Esophagus muscularis mucosa (tissue), 4 donors: ENCODE measurements at places on chromosomes 11 and 22.

DNA sequence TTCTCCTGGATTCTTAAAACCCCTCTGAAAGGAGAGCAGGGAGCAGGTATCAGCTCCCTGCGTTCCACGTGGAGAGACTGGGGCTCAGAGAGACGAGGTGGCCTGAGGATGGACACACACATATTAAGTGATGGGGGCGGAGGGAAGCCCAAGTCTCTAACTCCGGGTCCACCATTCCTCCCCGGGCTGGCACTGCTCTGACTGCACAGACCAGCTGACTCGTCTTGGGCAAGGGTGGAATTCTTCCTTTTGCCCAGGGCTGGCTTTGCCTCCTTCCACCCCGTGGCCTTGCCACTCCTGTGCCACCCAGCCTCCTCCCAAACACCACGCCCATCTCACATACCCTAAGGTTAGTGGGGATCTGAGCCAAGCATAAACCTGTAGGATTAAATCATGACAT lies 65.0 kb downstream of the BUD13 start:
- no peaks in the 10 kb centered on the region for H3K4me1 ChIP-seq
- no peaks in the 10 kb centered on the region for H3K36me3 ChIP-seq
- peaks cover 58% of the 10 kb centered on the region for H3K27me3 ChIP-seq
- no peak overlapping the region for H3K27ac ChIP-seq

DNA sequence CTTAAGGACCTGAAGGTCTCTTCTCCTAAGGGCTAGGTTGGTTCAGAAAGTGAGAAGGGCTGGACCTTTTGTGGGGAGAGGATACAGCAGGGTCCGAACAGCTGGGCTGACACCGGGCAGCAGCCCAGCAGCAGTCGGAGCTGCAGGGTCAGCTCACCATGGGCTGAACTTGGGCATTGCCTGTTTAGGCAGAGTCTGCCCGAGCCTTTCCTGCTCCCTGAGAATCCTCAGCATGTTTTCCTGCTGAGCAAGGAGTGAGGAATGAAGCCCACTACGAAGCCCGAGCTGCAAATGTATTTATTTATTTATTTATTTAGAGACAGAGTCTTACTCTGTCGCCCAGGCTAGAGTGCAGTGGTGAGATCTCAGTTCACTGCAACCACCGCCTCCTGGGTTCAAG lies 83.9 kb downstream of the PTPRJ start:
- no peak overlapping the region for H3K4me3 ChIP-seq
- H3K4me1 ChIP-seq, result peaks cover 15% of the 10 kb centered on the region
- no peaks in the 10 kb centered on the region for H3K27me3 ChIP-seq
- no peaks in the 10 kb centered on the region for H3K36me3 ChIP-seq

DNA sequence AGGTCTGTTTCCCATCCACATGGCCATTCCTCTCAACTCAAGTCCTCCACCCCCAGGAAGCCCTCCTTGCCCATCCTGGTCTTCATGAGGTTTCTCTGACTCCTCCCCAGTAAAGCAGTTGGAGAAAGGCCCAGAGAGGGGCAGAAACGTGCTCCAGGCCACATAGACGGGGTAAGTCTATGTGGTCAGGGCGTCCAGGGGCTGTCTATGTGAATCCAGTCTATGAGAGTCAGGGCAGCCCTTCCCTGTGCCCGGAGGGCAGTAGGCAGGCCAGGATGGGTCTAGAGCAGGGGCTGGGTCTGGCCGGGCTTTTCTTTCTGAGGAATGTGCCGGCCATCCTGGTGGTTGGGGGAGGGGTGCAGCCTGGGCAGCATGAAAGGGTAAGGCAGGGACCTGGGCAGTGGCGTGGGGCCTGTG lies 11.7 kb downstream of the GUCD1 start:
- H3K4me3 ChIP-seq, result no peak overlapping the region
- DNase-seq, result no peak
- no peak overlapping the region for H3K27ac ChIP-seq
- peaks cover 44% of the 10 kb centered on the region for H3K4me1 ChIP-seq
- H3K36me3 ChIP-seq, result peaks cover 91% of the 10 kb centered on the region
- no peaks in the 10 kb centered on the region for H3K27me3 ChIP-seq

DNA sequence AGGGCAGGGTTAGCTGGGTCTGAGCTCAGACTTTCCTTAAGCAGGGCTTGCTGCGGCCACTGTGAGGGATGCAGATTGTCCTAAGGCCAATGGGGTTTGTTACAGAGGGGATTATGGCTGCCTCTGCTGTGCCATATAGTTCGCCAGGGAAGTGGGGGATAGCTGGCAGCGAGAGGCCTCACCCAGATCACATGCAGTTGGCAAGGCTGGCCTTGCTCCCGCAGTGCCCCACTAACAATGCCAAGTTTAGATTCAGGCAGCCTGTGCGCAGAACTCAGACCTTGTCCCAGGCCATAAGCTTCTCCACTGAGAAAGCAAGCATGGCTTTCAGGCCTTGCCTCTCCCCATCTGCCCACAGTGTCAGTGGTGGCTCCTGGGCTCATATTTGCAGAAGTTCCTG lies 4.7 kb upstream of the APOL2 start:
- no peak for DNase-seq
- H3K27ac ChIP-seq, result peak overlapping the region; percentile 73
- H3K36me3 ChIP-seq, result no peaks in the 10 kb centered on the region
- H3K4me1 ChIP-seq, result peaks cover 26% of the 10 kb centered on the region
- H3K27me3 ChIP-seq, result no peaks in the 10 kb centered on the region

GRCh38 chr11:90241414-90241813 lies 18.6 kb upstream of the CHORDC1 start:
- H3K36me3 ChIP-seq, result no peaks in the 10 kb centered on the region
- no peak for DNase-seq
- H3K4me3 ChIP-seq, result no peak overlapping the region
- no peak overlapping the region for H3K27ac ChIP-seq
- no peaks in the 10 kb centered on the region for H3K27me3 ChIP-seq

- H3K36me3 ChIP-seq, result no peaks in the 10 kb centered on the region
These were observed 79.9 kb downstream of the GRAMD1B start for GRCh38 chr11:123509737-123510578.
